ENCODE measurements at places on chromosomes 3 and 15.

GRCh38 chr15:66779331-66780009 lies 77.4 kb downstream of the SMAD6 start:
- DNase-seq, result no peak

DNA sequence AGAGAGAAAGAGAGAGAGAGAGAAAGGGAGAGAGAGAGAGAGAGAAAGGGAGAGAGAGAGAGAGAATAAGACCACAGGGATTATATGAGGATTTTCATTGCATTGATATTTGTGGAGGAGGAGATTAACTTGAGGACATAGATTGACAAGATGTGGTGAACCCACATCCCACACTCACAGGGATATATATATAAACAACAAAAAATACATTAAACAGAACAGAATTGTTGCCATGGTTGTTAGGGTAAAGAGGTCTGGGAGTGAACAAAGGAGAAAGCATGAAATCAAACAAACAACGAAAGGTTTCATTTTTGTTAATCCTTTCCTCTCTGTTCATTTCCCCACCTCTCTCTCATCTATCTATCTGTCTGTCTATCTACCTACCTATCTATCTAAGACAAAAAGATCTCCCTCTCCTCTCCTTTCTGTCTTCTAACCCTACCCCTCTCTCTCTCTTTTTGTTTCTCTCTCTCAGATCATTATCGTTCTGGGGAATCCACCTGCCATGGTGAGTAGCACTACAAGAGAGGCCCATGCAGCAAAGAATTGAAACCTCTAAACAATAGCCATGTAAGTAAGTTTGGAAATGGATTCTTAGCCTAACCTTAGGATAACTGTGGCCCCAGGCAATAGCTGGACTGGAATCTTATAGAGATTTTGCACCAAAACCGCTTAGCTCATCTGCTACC lies 280.9 kb downstream of the RAP2B start:
- no peak for DNase-seq

GRCh38 chr3:191170097-191170496 lies 28.9 kb upstream of the OSTN start:
- DNase-seq, result no peak

DNA sequence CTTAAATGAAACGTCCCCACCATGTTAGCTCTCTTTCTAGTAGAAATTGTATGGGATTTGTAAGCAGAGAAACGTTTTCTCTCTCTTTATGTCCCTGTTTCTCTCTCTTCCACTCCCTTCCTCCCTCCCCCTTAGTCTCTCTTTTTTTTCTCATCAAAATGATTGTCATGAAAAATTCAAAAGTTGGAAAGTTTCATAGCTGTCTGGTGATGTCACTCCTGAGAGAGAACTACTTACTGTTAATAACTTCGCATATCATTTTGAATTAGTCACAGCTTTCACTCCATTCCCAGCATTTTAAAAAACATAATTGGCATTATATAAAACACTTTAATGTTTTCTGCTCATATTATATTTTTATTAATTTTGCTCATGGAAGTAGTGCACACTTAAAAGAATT lies 331.1 kb downstream of the C3orf38 start:
- DNase-seq, result no peak

DNA sequence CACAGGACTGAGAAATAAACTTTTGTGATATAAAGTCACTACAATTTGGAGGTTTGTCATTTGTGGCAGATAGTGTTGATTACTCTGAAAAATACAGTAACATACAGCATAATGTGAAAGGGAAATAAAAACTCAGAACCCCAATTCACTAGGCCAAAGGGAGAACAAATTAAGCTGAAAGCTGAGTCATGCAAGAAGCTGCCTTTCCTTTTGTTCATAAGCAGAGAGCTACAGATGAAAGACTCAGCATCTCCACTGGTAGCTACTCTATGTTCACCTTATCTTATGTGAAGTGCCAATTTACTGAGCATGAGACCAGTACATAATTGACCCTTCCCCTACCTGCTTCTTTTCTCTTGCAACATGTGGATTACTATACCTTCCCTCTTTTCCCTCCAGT lies 19.3 kb upstream of the SLTM start:
- DNase-seq, result no peak

GRCh38 chr3:45368382-45368781 lies 20.0 kb upstream of the LARS2 start:
- no peak for DNase-seq

GRCh38 chr15:94607176-94607654 lies 375.9 kb downstream of the MCTP2 start:
- no peak for DNase-seq

- no peak for DNase-seq
These were observed 299.5 kb downstream of the GAP43 start for GRCh38 chr3:115922681-115923347.

DNA sequence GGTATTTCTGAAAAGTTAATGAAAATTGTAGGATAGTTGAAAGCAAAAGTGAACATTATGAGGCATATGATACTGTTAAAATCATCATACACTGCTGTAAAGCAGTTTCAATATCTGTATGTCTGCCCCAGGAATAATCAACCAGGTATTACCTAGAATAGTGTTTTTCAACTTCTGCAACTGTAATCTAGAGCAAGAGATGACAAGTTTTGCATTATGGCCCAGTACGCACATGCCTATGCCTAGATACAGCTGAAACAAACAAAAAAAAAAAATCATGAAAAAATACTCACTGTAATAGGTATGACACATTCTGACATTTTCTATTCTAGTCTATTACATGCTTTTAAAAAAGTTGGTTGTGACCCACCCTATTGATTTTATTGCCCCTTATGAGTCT lies 240.7 kb upstream of the ST8SIA2 start:
- DNase-seq, result no peak

DNA sequence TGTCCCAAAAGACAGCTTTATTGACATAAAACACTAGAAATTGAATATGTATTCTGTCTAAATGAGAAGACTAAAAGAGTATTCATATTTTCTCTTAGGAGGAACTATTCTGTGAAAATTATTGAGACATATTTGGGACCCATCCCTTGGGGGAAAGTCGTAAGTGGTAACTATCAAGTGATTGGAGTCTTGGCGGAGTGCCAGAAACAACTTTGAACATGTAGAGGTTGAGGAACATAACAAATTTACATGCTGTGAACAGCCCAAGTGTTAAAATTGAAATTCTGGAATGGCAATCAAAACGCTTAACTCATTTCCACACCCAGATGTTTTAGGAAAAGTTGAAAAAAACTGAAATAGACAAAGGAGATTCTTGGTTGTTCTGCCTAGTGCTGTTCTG lies 1034.6 kb downstream of the NSUN3 start:
- no peak for DNase-seq

DNA sequence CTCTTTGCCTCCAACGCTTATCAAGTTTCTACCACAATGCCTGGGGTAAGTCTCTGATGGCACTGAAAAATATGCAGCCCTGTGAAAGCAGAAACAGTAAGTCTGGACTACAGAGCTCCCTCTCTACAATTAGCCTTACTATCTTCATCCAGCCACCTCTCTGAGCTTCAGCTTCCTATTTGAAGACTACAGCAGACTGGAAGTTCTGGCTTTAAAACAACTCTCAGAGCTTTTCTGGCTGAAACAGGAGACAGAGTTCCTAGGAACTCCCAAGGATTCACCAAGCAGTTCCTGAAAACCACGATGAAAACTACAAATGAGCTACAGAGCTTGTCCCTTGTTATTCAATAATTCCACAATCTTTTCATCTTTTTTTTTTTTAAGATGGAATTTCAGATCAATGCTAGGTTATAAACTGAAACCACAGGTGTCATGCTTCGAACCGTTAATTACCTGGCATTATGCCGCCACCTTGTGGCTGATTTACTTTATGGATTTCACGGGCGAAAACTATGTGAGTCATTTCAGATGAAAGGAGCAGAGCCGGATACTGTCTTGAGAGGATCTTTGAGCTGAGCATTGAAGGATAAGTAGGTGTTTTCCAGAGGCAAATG lies 3.9 kb downstream of the CRYGS start:
- DNase-seq, result peak; percentile 47

DNA sequence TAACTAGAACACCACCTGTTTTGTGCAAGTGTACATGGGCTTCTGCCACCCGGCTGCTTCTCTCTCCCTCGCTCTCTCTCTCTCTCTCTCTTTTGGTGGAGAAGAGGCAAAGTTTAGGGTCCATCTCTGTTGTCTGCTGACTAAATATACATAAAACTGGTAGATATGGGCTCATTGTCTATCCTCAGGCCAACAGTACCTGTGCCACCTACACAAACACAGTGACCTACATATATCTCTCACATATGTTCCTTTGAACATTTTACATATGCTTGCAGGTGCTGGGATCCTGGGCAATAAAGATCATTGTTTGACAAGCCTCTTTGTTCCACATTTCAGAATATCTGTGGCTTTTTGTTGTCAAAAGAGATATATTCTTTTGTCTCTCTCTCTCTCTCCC lies 256.3 kb upstream of the KCNH8 start:
- no peak for DNase-seq

- DNase-seq, result peak; percentile 28
These were observed 13.2 kb downstream of the PFKFB4 start for GRCh38 chr3:48543271-48543866.

DNA sequence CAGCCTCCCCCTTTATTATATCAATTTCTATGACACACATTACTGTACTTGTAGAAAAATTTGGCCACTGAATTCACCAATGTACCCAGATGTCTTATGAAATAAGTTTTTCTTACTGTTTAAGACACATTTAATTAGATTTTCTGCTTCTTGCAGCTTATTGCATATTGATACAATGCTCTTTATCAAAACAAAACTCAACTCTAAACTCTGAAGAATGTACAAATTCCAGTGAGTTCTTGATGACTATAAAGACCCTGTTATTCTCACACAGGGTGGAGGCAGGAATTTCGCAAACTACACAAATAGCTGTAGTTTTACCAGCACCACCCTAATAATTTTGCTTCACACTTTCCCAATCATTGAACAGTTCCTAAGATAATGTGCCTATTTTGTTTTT lies 22.0 kb downstream of the CMTM6 start:
- no peak for DNase-seq

DNA sequence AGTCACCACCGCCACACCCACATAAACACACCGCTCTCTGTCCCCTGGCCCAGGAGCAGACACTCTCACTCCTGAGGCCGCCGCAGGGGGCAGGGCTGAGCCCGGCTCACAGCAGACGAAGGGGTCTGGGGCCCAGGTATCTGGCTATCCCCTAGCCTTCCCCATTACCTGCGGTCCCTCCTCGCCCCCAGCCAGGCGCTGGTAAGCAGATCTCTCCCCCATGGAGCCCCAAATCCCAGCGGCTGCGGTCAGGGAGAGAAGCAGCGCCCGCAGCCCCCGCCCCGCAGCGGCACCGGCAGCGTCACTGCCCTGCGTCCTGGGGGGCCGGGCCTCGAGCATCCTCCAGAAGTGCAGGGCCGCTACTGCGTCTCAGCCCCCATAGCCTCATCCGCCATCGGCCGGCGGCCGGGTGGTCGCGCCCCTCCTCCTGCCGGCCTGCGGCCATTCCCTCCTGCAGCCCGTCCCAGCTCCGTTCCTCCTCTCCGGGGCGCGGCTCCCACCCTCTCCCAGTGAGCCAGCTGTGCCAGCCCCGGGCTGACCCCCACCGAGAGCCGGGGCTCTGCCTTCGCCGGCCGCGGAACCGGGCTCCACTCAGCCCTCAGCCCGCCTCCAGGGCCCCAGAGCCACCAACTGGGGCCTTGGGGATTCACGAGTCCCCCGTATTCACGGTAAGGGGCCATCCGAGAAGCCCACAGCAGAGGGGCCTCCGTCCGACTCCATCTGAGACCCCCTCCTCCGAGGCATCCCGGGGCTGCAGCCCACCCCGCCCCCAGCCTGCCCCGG lies 13.1 kb downstream of the TNK2 start:
- peak; percentile 48 for DNase-seq

- DNase-seq, result no peak
These were observed 43.1 kb downstream of the PDE8A start for GRCh38 chr15:85024509-85025336.

DNA sequence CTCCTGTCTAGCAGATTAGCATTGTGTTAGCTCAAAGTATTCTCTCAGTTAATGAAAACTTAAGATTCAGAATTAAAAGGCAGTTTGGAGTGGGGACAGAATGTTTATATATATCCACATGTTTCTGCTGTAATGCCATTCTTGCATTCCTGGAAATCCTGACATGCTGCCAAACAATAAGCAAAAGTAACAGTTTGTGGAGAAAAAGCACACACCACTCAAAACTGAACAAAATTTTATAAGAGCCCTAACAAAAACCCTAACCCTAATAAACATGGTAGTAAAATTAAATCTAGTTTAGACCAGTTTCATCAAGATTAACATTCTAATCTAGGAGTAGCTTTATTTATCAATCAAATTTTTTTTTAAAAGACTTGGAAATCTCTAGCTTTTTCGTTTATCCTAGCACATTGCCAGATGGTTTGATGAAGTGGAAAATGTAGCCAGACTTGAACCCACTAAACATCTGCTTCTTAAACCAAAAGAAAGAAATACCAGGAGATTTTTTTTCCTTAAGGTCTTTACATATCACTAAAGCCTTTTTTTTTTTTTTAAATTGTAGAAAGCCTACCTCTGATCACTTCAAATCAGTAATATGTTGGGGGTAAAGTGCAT lies 3.7 kb downstream of the TCAIM start:
- DNase-seq, result no peak

- DNase-seq, result no peak
These were observed 164.5 kb downstream of the EBLN2 start for GRCh38 chr3:73225991-73226390.

DNA sequence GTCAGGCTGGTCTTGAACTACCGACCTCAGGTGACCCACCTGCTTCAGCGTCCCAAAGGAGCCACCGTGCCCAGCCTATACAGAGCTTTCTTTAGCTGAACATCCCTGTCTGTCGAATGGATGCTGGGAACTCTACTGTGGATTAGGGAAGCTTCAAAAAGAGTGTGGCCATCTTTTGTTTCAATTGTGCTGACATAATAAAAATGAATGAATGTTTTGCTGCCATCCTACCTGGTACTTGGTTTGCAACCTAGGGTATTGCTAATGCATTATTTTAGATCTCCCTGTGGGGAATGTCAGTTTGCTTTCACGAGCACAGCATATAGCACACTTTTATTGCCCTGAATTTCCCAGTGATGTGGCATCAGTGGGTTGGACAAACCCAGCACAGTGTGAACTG lies 32.3 kb downstream of the CMTM6 start:
- no peak for DNase-seq

DNA sequence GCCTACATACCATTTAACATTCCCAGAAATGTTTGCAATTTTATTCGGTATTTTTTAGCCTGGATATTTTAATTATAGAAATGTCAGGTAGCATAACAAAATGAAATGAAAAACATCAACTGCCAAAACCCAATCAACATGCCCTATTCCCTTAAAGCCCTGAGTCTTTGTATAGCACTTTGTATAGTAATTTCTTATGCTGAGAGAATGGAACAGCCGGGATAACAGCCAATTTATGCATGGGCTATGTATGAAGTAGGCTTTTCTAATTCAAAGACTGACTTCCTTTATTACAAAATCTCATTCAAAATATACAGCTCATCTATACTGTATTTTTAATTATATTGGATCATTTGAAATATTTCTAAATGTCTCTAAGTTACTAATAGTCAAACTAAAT lies 513.0 kb upstream of the NAALADL2 start:
- no peak for DNase-seq

DNA sequence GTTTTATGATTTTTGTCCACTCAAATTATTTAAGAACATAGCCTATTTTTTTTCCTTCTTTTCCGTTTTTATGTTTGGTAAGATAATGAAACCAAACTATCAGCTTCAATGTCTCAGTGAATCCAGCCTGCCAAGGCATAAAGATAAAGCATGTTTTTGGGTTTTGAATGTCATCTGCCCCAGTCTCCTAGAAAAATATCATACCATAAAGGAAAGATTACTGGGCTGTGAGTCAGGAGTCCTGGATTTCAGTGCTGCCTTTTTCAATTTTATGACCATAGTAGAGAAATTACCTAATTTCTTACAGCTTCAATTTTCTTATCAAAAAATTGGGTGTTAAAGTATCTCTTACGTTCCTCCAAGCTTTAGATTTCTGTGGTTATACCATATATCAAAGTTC lies 87.5 kb downstream of the GAP43 start:
- no peak for DNase-seq

Measured in amygdala (tissue), 56 donors.